EL (cell line): ENCODE measurements at places on chromosomes 1 and 21.

DNA sequence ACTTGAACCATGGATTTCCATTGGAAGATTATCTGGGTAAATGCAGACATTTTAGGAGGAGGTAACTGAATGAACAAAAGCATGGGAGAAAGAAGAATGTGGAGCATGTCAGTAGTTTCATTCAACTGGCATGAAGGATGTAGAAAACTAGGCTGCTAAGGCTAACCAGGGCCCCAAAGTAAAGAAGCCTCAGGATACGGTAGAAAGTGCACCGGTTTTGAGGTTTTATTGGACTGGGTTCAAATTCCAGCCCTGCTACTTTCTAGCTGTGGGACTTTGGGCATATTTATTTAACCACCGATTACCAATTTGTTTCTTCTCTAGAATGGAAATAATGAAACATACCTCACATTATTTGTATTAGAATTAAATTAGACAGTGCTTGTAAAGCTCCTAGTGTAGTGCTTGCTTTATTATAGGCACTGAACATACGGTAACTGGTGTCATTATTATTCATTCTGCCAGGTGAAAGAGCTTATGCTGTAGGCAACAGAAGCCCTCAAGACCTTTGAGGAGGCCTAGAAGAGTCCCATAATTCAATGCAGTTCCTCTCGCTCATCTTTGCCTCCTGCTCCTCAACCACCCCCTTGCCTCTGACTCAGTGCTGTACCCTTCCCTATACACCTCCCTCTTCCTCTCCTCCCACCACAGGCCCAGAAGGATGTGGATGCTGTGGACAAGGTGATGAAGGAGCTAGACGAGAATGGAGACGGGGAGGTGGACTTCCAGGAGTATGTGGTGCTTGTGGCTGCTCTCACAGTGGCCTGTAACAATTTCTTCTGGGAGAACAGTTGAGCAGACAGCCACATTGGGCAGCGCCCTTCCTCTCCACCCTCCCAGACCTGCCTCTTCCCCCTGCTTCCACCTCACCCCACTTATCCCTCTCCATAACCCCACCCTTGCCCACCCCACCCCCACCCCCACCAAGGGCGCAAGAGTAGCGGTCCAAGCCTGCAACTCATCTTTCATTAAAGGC, 2.5 kb upstream of the CHTOP start:
- no peak for DNase-seq

DNA sequence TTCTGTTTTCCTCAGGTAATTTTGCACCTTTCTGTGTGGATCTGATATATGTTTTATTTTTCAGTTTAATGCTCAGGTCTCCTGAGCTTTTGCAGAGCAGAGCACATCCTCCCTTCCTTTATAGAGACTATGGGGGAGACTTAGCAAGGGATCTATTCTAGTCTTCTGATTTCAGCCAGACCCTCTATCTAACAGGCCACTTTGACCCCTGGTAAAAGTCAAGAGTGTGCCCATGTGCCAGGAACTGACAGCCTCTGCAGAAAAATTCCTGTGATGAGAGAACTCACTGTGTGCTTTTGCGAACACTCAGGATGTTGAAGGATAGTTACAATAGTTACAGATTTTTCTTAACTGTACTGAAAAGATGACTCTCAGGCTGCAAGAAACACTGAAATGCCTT, 123.3 kb downstream of the NOS1AP start:
- DNase-seq = no peak

- no peak for DNase-seq
Measured at GRCh38 chr1:169699707-169700106, 11.7 kb downstream of the SELL start.

GRCh38 chr1:62926681-62927252, 142.8 kb downstream of the ATG4C start:
- DNase-seq = no peak

- peak; percentile 13 for DNase-seq
Measured at GRCh38 chr21:28608646-28609045, 384.0 kb downstream of the LTN1 start.

GRCh38 chr1:199399996-199400724, 627.4 kb upstream of the NR5A2 start:
- DNase-seq = peak; percentile 18

DNA sequence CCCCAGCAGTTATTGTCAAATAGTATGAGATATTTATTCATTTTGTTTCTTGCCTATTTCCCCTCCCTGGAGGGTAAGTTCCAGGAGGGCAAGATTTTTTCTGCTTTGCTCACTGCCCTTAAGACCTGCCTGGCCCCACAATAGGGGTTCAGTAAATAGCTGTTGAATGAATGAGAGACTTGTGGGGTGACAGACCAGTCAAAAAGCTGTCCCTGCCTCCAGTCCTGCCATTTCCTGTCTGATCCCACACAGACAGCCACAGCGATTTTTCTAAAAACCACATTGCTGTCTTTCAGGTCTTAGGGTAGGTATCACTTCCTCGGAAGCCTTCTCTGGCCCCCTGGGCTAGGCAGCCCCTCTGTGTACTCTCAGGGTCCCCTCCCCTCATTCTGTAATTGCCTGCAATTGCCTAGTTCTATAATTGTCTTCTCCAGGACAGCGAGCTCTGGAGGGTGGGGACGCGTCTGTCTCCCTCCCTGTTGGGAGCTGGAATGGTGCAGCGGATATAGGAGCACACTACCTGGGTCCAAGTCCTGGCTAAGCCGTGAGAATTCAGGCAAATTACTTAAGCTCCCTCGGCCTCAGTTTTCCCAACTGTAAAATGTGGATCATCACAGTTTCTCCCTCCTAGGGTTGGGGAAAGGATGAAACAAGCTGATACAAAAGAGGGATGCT, 1.8 kb upstream of the EXTL1 start:
- peak; percentile 87 for DNase-seq

- DNase-seq = peak; percentile 60
Measured at GRCh38 chr1:119285482-119285881, 83.1 kb upstream of the HAO2 start.

GRCh38 chr1:119226913-119227312, 86.5 kb upstream of the WARS2 start:
- no peak for DNase-seq

DNA sequence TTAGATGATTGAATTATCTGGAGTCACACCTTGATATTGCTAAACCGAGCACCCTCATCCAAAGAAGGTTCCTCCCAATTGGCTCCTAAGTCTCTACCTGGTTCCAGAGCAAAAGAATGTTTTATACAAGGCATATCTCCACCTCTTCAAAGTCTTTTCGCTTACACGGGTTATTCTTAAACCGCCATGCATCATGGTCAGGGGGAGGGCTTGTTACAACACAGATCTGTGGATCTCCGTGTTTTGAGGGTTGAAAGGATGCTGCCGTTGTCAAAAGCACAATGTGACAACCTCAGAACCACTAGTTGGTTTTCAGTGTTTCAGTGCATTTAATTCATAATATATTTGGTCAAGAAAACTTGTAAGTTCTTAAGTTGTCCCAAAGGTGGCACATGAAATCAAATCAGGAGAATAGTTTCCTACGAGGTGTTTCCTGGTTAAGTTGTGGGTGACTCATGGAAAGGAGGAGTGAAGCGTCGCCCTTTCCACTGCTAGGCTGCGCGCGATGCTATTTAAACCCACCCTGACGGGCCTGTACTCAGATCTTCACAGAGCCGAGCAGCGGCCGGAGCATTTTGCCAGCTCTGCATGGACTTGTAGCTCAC, 1531.6 kb upstream of the TPTE start:
- DNase-seq = no peak

GRCh38 chr1:208559597-208560329, 315.6 kb upstream of the PLXNA2 start:
- peak; percentile 15 for DNase-seq

DNA sequence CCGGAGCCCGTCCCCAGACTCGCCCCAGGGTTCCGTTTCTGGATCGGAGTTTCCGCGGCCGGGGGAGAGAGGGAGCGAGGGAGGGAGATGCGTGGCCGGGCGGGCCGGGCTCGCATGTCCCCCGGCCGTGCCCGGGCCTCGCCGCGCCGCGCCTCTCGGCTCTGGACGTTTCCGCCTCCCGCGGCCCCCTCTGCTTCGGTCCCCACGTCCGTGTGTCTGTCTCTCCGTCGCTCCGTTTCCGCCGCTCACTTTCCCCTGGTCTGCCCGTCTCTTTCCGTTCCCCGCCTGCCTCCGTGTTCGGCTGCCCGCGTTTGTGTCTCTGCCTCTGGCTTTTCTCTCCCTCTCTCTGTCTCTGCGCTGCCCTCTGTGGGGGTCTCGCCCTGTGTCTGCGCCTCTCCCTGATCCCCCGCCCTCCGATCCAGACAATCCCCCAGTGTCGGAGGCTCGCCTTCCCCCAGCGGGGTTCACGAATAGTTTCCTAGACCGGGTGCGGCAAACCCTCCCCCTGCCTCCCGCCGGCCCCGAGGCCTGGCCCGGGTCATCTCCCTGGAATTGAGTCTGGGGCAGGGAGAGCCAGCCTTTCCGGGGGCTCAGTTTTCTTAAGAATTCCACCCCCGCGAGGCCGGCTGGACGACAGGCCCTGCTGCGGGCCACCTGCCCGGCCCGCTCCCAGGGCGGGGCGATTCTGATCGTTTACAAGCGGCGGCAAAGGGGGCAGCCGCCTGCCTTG, 735 bp downstream of the NBL1 start:
- DNase-seq = peak; percentile 47

DNA sequence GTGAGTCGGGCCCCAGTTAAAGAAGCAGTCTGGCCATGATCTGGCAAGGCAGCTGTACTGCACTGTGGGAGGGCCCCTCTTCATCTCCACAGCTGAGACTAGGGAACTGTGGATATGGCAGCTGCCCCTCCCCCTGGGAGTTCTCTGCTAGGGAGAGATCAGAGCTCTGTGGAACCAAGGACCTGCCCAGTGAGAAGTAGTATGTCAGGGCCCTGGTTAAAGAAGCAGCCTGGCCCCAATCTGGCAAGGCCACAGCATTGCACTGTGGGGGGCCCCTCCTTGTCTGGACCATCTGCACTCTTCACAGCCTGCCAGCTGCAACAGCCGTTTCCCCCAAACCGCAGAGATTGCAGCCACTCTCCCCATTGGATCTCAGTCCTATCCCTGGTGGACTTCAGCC, 208.5 kb downstream of the DNAH14 start:
- DNase-seq = no peak

DNA sequence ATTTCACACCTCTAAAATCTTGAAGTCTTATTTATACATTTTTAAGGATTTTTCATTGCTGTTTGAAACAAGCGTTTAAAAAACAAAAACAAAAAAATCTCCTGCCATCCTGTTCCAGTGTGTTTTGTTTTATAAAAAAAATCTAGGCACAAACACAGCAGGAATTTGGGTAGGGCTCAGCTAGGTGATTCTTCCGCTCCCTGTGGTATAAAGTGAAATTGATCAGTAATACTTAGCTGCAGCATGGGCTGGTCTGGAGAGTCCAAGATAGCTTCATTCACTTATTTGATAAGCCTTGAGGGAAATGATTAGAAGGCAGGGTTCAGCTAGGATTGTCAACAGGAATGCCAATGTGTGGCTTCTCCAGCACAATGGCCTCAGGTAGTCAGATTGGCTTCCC, 25.7 kb downstream of the ATF3 start:
- no peak for DNase-seq

- DNase-seq = peak; percentile 59
Measured at GRCh38 chr1:45493116-45493697, 2.2 kb upstream of the TESK2 start.

- DNase-seq = no peak
Measured at GRCh38 chr1:202835548-202836072, 24.9 kb downstream of the PCAT6 start.

DNA sequence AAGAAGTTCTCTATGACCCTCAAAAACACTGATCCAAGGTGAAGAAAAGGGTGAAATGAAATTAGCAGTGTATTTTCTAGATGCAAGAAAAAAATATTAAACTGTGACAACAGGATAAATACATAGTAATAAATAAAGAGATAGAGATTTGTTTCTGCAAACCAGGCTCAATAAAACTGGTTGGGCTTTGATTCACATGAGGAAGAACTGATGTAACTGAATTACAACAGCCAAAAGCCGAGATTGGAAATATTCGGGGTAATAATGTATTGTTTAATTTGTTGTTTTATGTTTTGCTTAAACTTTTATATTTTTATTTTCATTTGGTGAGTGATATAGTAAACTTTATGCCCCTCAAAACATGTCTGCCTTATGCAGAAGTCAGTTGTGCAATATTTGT, 285.0 kb downstream of the BRINP3 start:
- no peak for DNase-seq

DNA sequence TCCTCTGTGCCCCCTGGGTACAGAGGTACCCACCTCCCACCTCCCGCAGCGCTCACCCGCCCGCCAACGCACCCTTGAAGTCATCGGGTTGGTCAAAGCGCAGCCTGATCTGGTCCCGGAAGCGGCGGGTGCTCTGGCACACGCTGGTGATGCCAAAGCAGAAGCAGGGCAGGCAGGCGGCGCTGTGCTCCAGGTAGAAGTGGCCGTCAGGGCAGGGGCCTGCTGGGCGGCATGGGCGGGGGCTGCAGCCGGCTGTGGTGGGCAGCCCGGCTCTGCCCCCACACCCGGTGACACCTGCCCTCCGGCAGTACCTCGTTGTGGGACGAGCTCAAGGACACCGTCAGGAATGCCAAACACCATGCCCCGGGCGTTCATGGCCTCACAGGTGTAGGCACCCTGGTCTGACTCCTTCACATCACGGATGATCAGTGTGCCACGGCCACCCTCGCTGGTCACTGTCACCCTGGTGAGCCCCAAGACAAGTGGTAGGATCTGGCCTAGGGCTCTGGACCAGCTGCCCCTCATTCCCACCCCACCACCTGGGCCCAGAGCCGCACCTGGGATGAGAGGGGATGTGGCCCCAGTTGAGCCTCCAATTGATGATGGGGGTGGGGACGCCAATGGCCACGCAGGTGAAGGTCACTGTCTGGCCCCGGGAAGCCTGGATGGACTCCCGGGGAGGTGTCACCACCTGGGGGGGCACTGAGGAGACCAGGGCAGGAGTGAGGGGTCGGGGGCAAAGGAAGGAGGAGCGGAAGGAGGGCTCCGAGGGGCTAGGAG, 52.5 kb downstream of the HSPG2 start:
- no peak for DNase-seq

GRCh38 chr1:117034791-117035290, 25.3 kb upstream of the TTF2 start:
- no peak for DNase-seq

GRCh38 chr1:56326056-56326455, 253.3 kb downstream of the PLPP3 start:
- DNase-seq = peak; percentile 47

DNA sequence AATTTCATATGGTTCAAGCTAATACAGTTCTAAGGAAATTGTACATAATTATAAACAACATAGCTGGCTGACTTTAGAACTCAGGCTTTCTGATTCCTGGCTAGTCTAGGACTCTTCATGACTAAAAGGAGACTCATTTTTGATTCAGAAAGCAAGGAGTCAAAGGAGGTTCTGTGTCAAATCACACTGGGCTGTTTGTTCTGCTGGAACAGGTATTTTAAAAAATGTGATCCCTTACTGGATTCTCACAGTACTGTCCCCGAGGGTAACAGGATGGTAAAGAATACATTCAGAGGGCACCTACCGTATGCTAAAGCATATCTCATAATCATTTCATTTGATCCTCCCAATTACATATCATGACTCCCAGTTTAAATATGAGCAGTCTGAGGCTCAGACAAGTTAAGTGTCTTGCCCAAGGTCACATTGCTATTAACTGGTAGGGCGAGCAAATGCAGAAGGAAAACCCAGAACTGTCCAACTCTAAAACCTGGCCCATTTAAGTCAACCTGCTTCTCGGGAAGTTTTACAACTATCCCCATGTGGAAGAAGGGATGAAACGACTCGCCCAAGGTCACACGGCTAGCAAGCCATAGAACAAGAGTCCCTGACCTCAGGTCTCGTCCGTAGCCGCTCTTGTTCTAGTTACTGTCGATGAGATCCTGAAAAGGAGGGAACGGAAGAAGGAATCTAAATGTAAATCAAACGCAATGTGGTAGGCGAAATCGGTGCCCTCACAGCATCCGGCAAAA, 675 bp downstream of the MYSM1 start:
- DNase-seq = no peak

- DNase-seq = peak; percentile 67
Measured at GRCh38 chr1:40404670-40405462, 31.3 kb downstream of the SMAP2 start.
